ENCODE measurements at places on chromosomes 11 and 22.

DNA sequence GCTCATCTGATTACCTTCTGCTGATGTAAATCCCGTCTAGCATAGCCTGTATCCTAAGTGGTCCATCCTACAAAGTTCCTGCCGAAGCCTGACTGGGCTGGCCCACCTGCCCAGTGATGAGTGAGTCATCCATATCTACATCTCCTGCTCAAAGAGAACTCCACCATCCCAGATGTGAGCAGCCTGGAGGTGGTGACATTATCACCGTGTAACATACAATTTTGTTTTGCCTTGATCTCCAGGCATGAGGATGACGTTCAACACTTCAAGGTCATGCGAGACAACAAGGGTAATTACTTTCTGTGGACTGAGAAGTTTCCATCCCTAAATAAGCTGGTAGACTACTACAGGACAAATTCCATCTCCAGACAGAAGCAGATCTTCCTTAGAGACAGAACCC, 5.6 kb downstream of the TMA7B start:
- DNase-seq: no peak

- no peak for DNase-seq
Observed at GRCh38 chr11:19337779-19338178, 97.0 kb upstream of the E2F8 start.

DNA sequence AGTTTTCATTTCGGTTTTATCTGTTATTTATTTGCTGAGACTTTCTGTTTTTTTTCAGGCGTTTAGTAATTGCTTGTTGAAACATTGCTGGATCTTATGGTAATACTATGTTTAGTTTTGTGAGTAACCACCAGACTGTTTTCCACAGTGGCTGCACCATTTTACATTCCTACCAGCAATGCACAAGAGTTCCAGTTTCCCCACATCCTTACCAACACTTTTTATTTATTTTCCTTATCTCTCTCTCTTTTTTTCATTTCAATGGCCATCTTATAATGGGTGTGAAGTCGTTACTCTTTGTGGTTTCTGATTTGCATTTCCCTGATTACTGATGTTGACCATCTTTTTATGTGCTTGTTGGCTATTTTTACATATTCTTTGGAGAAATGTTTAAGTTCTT, 23.7 kb downstream of the USP47 start:
- no peak for DNase-seq

DNA sequence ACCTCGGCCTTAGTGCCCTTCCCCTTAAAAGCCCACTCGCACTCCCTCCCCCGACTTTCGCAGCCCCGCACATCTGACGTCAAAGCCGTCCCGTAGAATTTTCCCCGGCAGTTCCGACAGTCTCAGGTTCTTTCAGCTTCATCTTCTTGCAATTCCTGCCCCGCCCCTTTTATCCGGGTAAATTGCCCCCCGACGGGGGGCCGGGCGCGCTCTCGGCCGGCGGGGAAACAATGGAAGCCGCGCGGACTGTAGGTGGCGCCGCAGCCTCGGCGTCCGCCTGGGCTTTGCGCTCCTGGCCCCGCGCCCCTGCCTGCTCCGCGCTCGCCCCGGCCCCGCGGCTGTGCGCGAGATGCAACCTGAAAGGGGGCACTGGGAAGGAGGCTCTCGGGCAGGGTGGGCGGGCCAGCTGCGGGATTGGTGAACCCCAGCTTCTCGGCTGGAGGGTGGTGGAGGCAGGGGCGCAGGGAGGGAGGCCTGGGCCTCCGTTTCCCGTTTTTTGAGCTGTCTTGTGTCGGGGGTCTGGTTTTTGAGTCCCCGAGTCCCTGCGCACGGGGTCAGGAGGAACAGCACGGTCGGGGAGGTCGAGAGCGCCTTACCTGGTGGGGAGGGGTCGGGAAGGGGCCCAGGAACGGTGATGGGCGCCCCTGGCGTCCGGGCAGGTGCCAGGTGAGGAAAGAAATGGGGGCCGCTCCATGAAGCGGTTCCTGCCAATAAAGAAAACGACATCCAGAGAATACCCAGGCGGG, 859 bp upstream of the FGF19 start:
- no peak for DNase-seq

DNA sequence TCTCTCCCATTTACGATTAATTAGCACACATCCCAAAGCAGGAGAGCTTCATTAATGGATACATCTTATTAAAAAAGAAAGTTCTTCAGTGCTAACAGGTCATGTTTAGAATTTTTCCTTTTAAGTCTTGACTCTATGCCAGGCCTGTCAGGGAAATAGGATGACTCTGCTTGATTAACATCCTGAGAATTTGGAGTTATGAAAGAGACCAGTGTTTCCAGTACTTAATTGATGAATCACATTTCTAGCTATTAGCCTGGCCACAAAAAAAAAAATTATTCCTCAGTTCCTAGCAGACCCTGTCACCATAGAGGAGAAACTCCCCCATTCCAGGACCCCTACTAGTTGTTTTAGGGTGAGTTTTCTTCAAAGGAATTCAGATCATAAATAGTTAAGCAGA, 23.6 kb upstream of the ME3 start:
- DNase-seq: no peak

DNA sequence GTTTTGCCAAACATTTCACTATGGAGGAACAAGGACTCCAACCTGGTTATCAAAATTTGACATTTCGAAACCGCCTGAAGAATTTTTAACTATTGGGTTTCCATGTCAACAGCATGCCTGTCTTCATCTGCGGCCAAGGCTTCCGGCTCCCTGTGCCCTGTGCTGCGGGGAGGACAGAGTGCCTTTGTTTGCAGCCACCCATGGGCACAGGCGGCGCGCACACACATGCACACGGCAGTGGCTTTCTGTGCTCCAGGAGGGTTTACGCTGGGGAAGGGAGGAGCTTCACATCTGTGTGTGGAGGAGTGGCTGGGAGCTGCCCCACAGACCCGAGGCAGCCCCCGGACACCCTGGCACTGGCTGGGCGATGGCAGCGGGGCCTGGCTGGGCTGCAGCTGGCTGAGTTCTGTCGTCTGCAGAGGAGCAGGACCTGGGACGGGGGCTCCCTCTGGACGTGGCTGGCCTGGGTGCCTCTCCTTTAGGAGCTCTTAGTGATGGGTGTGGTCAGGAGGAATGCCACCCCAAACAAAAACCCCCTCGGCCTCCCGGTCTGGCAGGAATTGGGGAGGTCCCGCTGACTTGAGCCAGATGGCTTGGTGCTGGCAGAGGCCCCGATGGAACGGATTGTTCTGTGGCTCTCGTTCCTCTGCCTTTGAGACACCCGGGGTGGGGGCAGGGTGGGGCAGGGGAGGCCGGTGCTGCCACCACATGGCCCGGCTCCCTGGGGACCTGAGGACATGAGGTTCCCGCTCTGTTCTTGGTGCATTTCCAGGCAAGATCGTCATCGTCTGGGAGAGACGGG, 1290.9 kb downstream of the BRD1 start:
- DNase-seq: no peak

DNA sequence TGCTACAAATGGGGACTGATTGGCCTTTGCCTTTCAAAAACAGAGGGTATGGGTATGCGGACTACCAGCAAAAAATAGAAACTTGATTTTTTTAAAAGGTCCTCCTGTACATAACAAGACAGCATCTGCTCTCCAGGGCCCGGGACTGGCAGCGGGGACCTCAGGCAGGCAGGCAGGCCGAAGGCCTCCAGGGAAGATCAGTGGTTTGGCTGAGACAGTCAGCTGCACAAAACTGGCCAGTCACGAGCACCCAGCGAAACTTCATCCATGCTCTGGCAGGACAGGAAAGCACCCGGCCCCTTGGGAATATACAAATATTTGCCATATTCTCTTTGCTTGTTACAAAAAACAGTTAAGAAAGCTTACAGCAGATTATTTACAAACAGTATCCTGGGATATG, 11.0 kb downstream of the RPL27A start:
- DNase-seq: no peak

GRCh38 chr22:38465673-38466490, 2.0 kb upstream of the KDELR3 start:
- no peak for DNase-seq

DNA sequence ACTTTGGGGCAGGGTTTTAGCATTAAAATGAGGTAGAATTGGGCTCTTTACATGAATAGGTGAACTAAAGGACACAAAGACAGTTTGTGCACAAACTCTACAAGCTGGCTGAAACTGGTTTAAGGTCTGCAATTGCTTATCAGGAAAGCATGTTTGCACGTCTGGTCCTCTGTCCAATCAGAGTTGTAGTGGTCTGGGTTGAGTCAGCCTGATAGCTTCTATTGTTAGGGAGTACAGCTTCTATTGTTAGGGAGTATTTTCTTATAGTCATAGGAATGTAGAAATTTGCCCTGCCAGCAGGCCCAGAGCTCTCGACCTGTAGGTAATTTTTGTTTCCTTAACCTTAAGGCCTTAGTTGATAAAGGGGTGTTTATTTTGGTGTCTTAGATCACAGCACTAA, 1422.4 kb downstream of the LRRC4C start:
- no peak for DNase-seq

- DNase-seq: no peak
Observed at GRCh38 chr11:41803895-41804294, 344.4 kb upstream of the LRRC4C start.

- DNase-seq: no peak
Observed at GRCh38 chr22:32469799-32470212, 4.8 kb upstream of the FBXO7 start.

DNA sequence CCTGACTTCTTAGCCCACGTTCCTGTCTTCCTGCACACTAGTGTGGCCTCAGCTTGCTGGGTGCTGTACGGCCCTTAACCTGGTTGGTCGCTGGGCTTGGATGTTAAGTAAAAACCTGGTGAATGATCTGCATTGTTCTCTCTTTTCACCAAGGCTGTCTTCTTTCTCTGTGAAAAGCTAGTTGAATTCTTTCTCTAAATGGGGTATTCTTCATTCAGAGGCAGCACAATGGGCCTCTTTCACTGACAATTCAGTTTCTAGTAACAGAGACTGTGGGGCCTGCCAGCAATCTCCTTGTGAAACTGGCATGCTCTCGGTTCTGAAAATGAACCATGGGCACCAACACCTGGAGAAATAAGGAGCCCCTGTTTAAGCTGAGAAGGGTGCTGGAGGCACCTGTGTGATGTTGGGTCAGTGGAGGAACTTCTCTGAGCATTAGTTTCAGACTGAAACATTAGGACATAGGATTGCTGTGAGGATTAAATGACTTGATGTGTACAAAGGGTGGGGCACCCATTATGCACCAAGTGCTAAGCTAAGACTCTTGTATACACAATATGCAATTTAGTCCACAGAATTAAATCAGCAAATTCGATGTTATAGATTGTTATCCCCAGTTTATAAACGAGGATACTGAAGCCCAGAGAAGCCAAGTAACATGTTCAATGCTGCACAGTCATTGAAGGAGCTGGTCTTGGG, 33.1 kb upstream of the ELF5 start:
- DNase-seq: no peak

DNA sequence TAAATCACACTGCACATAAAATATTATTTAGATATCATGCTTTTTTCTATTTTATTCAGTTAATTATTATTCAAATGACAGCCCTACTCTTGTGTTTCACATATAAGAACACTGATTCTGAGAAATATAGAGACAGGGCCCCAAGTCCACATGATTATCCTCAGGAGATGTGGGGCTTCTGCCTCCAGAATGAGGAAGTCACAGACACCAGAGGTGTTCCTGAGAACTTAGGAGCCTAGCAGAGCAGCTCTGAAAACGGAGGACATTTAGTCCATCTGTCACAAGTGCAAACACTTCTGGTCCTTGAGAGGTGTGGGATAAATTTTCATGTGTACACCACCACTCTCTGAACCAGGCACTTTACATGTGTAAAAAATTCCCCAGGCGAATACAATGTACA, 26.2 kb downstream of the TRIM66 start:
- DNase-seq: no peak

DNA sequence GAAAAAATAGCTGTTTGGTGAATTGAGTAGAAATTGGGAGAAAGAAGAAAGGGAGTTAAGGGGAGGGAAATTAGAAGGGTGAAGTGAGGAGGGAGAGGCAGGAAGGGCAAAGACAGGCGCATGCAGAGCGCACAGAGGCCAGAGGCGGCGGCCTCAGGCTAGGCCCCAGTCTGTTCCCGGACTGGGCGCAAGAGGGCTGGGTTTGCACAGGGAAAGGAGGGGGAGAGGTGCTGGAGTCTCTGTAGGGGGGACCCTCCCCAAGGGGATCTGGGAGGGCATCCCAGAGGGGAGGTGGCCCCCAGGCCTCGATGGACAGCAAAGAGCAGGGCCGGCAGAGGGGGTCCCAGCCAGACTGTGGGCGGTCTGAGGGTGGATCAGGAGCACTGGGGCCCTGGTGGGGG, 1.3 kb upstream of the FLRT1 start:
- no peak for DNase-seq

GRCh38 chr22:47287516-47287915, 525.1 kb downstream of the TBC1D22A start:
- no peak for DNase-seq

GRCh38 chr11:73507086-73507485, 90.8 kb downstream of the FAM168A start:
- no peak for DNase-seq

DNA sequence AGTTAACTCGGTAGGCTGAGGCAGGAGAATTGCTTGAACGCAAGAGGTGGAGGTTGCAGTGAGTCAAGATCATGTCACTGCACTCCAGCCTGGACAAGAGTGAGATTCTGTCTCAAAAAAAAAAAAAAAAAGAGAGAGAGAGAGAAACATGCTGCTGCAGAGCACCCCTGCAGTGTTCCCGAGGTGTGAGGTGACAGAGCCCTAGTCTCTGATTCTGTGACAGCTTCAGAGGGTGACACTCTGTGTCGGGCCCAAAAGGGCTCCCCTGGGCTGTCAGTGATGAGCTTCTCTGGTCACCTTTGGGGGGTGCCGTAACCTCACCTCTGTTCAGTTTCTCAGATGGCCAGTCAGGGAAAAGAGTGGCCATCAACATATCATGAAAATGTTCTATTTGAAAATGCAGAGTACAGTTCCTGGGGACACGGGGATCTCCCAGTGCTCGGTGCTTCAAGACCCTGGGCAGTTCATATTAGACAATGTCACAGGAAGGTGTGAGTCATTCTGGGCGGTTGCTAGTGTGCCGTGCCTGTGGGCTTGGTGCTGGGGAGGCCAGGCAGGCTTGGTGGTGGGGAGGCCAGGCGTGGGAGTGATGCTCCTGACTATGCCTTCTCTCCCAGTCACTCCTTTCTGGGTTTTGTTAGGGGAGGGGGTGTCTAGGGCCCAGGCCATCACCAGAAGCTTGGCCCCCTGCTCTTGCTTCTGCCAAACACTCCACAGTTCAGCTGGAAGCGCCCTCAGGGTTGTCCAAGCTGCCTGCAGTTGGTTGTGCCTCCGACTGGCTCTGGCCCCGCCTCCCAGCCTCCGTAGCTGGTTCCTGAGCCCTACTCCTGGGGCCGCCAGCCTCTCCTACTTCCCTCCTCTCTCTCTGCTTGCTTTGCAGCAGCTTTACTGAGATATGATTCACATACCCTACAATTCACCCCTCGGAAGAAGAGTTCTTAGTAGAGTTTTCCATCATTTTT, 52.5 kb upstream of the CLDN5 start:
- no peak for DNase-seq

DNA sequence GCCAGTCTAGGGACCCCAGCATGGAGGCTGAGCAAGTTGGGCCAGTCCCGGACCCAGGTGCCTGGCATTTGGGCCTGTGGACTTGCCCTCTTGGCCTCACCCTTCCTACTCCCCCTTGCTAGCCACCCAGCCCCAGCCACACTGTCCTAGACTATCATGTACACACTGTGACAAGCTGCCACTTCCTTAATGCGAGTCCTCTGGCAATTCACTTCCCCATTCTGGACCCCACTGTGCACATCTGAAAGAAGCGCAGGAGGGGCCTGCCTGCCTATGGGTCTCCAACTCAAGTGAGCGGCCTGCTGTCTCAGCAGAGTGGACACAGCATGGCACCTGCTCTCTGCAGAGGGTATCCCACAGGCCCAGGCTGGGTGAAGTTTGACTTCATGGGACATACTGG, 68.5 kb upstream of the LMO1 start:
- DNase-seq: no peak

Data from NCI-H774 (cell line).